Sciatic nerve (tissue), 2 donors: ENCODE measurements at places on chromosomes 3 and 15.

DNA sequence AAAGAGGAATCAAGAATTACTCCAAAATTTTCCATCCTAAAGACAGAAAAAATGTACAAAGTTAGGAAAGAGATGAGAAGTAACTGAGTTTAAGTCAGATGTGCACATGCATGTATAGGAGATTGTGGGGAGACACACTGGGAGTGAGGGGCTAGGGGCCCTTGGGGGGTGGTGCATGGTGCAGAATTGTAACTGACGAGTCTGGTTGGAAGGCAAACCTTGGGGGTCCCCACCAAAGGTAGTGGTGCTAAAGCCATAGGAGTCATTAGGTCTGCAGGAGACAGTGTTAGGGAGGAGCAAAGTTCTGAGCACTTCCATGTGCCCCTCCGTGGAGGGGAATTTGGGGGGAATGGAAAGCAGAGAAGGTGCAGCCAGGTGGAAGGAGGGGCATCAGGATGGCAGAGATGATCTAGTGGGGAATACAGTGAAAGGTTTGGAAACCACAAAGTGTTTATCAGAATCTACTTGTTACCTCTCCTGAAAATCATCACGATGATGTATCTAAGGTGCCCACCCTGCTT, 37.5 kb upstream of the EPHB1 start:
- DNase-seq, result no peak

DNA sequence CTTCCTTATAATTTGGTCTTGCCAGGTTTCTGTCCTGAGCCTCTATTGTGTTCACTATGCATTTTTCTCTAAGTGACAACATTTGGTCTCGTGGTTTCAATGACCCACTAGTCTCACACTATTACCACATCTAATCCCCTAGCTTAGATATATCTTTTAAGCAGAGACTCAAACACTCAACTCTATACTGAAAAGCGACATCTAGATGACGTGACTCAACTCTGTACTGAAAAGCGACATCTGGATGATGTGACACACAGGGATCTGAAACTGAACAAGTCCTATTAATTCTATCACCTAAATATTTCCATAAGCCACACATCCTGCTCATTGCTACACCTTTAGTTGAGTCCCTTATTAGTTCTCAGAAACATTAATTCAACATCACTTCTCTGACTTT, 141.7 kb upstream of the MBNL1 start:
- no peak for DNase-seq

DNA sequence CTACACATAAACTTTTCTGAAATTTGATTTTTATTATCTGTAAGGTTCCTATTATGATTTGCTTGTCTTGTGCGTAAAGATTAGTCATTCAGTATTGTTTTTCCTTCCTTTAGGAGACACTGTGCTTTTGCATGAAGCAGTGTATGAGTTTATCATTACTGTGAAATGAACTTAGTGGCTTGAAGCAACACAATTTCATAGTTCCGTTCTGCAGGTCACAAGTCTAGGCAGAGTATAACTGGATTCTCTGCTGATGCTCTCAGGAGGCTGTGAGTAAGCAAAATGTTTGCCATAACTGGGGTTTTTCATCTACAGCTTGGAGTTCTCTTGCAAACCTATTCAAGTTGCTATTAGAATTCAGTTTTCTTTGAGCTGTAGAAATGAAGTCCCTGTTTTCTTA, 1136.1 kb downstream of the OTOL1 start:
- DNase-seq, result no peak

GRCh38 chr3:4233488-4233887, 69.7 kb upstream of the SETMAR start:
- no peak for DNase-seq

DNA sequence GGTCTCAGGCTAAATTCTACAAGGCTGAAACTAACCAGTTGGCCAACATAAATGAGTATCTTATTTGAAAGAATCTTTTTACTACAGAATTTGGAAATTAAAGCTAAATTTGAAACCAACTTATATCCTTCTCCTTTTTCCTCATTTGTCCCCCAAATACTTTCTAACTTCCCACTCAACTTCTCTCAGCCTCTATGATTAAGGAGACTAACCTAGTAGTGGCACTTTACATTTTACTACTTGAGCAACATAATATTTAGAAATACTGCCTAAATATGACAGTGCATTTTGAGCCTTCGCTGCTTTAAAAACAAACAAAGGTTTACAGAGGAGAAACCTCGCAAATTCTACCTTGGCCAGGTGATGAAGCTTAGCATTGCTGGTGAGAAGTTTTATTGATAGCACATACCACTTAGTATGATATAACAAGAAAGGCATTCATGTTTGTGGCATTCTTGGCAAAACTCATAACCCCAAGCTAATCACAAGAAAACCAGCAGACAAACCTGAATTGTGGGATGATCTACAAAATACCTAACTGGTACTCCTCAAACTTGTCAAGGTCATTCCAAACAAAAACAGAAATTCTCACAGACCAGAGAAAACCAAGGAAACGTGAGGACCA, 432.1 kb upstream of the CFAP20DC start:
- no peak for DNase-seq

DNA sequence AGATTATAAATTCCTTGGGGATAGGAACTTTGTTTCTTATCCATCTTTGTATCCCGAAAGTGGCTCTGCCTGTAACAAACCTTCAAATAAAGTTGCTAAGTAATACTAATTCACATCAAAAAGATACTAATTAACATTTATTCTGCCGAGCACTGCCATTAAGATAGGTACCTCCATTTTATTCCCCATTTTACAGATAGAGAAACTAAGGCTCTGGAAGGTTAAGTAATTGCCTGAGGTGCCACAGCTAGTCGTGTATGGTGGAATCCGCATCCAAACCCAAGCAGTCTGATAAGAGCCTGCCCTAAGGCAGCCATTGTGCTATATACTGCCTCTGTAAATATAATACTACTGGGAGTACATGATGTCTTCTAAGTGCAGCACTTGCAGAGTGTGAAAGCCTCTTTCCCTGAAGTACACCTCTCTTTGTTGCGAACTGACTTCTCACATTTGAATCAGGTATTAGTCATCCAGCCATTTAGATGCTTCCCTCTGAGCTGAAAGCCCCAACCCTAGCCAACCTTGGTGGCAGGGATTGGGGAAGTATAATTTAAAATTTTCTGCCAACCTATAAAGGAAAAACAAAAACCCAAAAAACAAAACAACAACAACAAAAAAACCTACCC, 78.5 kb upstream of the CHD2 start:
- DNase-seq, result no peak
